ENCODE measurements at places on chromosomes 11 and 22. TPM values are rescaled to one million over a fixed set of nuclear protein-coding genes. Genes with fewer than 3 reads are reported as not detected.

DNA sequence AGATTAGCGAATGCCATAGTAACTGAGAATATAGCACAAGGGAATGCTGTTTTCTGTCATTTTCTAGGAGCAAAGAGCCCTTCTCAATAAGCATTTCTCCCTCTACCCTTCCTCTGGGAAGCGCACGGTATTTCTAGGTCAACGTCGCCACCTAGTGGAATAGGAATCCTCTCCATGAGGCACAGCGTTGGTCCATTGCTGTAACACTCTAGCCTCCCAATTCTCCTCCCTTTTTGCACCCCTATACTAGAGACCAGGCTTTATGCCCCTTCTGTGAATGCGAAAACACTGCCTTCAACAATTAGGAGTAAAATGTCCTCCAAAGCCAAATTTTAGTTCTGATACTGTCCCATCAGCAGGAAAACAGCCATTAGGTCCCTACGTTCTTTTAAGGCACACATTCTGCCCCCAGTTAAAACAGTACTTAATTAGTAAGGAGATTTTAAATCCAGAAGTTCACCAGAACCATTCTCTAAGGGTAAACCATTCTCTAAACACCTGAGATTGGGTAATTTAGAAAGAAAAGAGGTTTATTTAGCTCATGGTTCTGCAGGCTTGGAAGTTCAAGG, 12.8 kb upstream of the HYLS1 start:
- DNase-seq, result peak; percentile 36

GRCh38 chr11:32105871-32106560, 15.1 kb downstream of the RCN1 start:
- no peak for DNase-seq

- DNase-seq, result no peak
Measured at GRCh38 chr11:109422870-109423465, 978 bp downstream of the C11orf87 start.

DNA sequence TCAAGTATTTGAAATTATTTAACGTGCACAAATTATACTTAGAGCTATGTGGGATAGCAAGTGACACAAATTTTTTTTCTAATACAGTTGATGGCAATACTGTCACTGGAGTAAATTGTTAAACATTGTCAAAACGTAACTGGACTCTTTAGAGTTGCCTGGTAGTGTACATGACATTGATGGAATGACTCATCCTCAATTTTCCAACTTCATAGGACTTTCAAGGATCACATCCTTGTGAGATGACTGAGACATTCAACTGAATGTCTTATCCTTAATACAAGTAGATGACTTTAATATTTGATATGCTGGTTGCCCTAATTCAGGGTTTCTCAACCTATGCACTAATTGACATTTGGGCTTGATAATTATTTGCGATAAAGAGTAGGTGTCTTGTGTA, 310.0 kb downstream of the SWAP70 start:
- DNase-seq, result no peak

DNA sequence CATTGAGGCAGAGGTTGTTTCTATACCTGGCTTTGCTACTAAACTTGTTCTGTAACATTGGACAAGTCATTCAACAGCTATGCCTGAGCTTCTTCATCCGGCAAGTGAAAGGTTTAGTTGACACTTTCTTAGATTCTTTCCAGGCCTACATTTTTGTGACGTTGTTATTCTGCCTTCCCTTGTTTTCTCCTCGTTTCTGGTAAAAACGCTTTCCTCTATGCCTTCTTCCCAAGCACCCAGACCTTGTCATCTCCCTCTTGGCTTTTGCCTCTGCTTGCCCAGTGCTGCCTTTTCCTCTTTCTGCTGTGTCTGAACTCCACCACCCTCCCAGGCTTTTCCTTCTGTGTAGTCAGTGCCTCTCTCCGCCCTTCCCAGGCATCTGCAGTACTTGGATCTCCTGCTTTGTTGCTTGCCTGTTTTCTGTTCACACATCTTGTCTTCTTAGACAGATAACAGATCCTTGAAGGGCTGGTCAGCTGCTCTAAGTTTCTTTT, 1.4 kb upstream of the AMOTL1 start:
- DNase-seq, result no peak

GRCh38 chr11:110026858-110027626, 66.2 kb upstream of the ZC3H12C start:
- DNase-seq, result no peak

- DNase-seq, result peak; percentile 80
Measured at GRCh38 chr11:120511116-120511819, at the start of gene GRIK4. Gene GRIK4, plus strand, starts transcription at chr11:120511748. Its CDS starts 148,571 bp downstream, at chr11:120660319.

GRCh38 chr22:20567371-20567847, 60.0 kb downstream of the MED15 start:
- DNase-seq, result no peak

GRCh38 chr11:1569251-1569780, 2.8 kb downstream of the DUSP8 start:
- no peak for DNase-seq

DNA sequence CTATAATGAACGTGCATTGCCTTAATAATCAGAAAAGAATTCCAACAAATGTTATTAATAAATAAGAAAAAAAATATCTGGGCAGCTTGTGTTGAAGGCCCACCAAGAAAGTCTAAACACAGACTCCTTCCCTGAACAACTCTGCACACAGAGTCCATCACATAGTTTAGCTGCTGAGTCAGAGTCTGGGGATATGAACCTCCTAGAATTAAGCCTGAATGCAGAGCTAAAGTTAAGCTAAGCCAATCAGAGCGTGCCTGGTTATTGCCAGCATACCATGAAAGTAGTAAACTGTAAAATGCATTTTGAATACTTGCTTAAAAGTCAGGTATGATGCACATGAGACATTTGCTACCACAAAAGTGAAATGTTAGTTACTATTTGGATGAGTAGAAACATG, 25.6 kb upstream of the TENM4 start:
- DNase-seq, result no peak

DNA sequence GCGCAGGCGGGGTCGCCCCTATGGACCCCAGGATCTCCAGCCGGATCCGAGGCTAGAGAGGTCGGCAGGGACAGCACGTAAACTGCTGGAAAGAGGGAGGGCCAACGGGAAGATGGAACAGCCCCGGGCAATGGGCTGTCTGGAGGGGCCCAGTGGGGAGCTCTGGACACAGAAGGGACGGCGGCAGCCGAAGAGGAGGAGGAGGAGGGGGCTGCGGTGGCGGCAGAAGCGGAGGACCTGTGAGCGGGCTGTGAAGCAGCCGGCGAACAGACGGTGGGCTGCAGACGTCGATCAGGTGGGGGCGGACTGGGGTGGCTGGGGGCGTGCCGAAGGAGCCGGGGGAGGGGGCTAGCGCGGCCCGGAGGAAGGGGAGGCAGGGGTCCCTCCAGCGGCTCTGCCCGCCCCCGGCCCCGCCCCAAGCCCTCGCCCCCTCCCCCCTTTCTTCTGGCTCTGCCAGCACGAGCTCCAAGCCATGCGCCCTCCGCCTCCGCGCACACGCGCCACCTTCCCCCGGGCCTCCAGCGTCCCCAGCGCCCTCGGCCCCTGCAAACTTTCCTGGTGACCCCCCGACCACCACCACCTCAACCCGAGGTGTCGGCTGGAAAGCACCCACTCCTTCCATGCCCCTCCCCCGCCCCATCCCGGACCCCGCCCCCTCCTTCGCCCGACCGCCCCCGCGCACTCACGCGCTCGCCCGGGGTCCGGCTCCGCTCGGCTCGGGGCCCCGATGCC, 432 bp downstream of the TNKS1BP1 start:
- DNase-seq, result peak; percentile 40

- peak; percentile 35 for DNase-seq
Measured at GRCh38 chr11:6992026-6992425, 28.1 kb downstream of the ZNF214 start.

GRCh38 chr11:42065199-42065598, 605.7 kb upstream of the LRRC4C start:
- DNase-seq, result no peak

DNA sequence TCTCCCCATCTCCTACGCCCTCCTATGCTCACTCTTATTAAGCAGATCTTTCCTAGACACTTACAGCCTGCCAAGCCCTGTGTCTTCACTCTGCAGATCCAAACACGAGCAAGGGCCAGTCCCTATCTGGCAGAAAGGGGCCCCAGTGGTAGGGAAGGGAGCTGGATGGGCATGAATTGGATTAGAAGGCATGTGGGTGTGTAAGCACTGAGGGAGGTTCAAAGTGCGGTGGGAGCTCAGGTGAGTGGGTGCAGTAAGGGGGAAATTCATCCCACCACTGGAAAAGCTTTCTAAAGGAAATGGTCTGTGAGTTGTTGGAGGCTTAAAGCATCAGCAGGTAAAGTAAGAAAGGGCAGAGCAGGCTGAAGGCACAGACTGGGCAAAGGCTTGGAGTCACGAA, 5.5 kb downstream of the TMEM132A start:
- DNase-seq, result no peak

DNA sequence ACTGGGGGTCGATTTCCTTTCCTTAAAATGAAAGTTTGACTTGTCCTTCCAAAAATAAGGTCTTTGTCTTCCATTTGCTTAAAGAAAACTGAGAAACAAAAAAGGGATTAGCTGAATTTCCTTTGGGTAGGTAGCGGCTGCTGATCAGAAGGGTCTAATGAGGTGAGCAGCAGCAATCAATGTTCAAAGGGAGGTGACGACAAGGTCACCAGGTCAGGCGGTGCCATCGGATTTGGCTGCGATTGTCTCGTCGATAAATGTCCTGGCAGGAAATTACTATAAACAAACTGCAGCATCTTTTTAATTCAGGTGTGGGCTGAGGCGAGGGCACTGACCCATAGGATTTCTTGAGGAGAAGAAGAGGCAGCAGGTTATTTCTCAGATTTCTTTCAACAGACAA, 480.1 kb downstream of the NTM start:
- DNase-seq, result no peak

- DNase-seq, result no peak
Measured at GRCh38 chr11:19800162-19800561, 87.5 kb downstream of the NAV2 start.

The POLR2F gene
- total RNA-seq, result 63.1 TPM

The GAL gene
- 1.1 TPM for total RNA-seq

The MUC6 gene
- 2.3 TPM for total RNA-seq

The SHANK2 gene
- total RNA-seq, result 46.4 TPM

The ROBO4 gene
- 8.5 TPM for total RNA-seq

The GSTT2 gene
- not detected for total RNA-seq

The SESN3 gene
- total RNA-seq, result 33.8 TPM

The HORMAD2 gene
- total RNA-seq, result not detected

The SLC15A3 gene
- 19.4 TPM for total RNA-seq

The SPON1 gene
- 28.2 TPM for total RNA-seq

The SLC22A25 gene
- total RNA-seq, result not detected
